Stimulated activated CD8-positive, alpha-beta memory T cell treated with anti-CD3 and anti-CD28 coated beads, Interleukin-7, amount 100 ng/mL, for 1 hour (primary cell): ENCODE measurements at places on chromosomes 1 and 21.

DNA sequence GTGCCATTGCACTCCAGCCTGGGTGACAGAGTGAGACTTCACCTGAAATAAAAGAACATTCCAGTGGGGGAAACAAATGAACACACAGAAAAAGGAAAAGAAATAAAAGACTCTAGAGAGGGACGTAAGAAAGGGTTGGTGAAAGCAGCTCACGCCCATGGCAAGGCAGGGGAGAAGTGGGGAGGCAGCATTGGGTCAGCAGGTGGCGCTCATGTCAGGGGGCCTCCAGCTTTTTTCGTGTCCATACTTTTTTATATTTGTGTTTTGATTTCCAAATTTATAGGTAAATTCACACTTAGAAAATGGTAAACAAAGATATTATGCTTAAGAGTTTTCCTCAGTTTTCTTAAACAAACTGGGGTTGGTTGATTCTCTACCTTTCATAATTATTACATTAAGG is 45.5 kb downstream of the VPS13D start:
- peak; percentile 12 for DNase-seq

- DNase-seq, result no peak
Measured at GRCh38 chr1:21021311-21021710, 155.4 kb downstream of the EIF4G3 start.

DNA sequence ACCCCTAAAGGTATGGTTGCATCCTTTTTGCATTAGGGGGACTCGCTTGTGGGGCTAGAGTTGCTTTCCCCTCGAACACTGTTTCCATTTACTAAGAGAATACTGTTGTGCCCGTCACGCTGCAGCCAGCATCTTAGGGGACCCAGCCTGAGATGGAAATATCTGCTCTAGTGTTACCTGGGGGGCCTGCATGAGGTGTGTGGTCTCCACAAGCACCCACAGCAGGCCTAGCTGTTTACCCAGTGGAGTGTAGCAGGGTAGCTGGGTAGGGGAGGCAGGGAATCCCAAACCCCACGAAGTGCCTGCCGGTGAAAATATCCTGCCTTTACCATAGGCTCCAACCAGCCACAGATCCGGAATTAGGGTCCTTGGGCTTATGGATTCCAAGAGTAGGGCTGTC is 303.6 kb downstream of the PTPRU start:
- DNase-seq, result no peak

- no peak for DNase-seq
Measured at GRCh38 chr1:241834733-241835377, 13.1 kb upstream of the EXO1 start.

- no peak for DNase-seq
Measured at GRCh38 chr1:111814642-111815041, 58.9 kb downstream of the DDX20 start.

DNA sequence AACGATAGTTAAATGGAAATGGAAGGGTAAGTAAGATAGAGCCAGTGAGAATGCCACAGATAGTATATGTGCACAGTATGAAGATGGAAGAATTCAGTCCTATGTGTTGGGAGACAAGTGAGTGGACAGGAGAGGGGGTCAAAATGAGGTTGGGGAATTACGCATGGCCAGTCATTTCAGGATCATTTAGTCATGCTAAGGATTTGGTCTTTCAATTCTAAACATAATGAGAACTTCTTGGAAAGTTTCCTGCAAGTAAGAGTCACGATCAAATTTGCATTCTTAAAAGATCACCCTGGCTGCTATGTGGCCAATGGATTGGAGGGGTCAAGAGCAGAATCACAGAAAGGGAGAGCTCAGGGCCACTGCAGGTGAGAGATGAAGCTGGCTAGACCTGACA is 64.0 kb upstream of the KCNK2 start:
- DNase-seq, result no peak

- no peak for DNase-seq
Measured at GRCh38 chr1:113918243-113918642, 10.9 kb upstream of the HIPK1 start.

GRCh38 chr1:66437136-66437401 is 96.9 kb upstream of the SGIP1 start:
- DNase-seq, result no peak

DNA sequence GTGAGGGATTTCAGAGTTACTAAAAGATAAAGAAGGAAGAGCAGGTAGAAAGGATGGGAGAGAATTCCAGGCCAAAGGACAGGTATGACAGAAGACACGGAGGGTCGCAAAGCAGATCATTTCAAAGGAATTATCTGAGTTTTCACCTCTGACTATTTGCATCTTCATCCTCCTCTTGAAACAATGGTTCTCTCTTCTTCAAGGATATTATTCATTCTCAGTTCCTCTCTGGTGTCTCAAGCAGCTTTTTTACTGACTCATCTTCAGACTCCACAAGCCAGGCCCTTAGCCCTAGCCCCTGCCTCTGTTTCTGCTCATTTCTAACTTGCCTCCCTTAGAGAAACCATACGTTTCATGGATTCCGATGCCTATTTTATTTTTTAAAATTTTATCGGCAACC is 15.0 kb downstream of the DDX59 start:
- DNase-seq, result no peak

GRCh38 chr1:205168291-205168690 is 43.2 kb downstream of the DSTYK start:
- DNase-seq, result no peak
